Thoracic aorta (tissue), 2 donors: ENCODE measurements at places on chromosomes 3 and 15.

- H3K4me3 ChIP-seq: no peak overlapping the region
- no peak for DNase-seq
- H3K27ac ChIP-seq: no peak overlapping the region
- no peaks in the 10 kb centered on the region for H3K27me3 ChIP-seq
These were observed 3.2 kb upstream of the SENP2 start for GRCh38 chr3:185582871-185583270.

- no peak overlapping the region for H3K4me3 ChIP-seq
- no peak overlapping the region for H3K27ac ChIP-seq
- no peaks in the 10 kb centered on the region for H3K36me3 ChIP-seq
These were observed 188.8 kb downstream of the FEZF2 start for GRCh38 chr3:62184559-62184958.

- DNase-seq: no peak
- peak overlapping the region; percentile 93 for H3K27ac ChIP-seq
- no peaks in the 10 kb centered on the region for H3K36me3 ChIP-seq
- no peaks in the 10 kb centered on the region for H3K27me3 ChIP-seq
- H3K4me3 ChIP-seq: peak overlapping the region; percentile 99
These were observed 369 bp upstream of the U2SURP start for GRCh38 chr3:143001034-143001368.

- no peak overlapping the region for H3K4me3 ChIP-seq
- no peak for DNase-seq
- H3K27ac ChIP-seq: no peak overlapping the region
- no peaks in the 10 kb centered on the region for H3K36me3 ChIP-seq
These were observed 14.2 kb downstream of the ZNF80 start for GRCh38 chr3:114223143-114223542.

DNA sequence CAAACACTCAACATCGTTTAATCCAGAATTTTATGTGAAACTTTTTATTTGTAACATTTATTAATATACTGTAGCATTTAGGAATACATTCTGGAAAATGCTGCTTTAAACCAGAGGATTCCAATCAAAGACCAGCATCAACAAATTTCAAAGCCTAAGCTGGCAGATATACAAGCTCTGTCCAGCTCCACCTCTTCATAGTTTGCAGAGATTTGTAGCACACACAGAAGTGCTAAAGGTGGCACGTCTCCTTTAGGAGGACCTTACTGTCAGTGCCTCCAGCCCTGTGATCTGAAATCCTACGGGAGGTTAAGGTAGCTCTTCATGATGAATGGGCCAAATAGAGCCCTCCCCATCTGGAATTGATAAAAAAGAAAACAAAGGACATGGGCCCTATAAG, 329.7 kb upstream of the NECTIN3 start:
- no peaks in the 10 kb centered on the region for H3K4me1 ChIP-seq
- no peaks in the 10 kb centered on the region for H3K27me3 ChIP-seq
- no peak overlapping the region for H3K27ac ChIP-seq
- H3K4me3 ChIP-seq: no peak overlapping the region
- H3K36me3 ChIP-seq: no peaks in the 10 kb centered on the region

DNA sequence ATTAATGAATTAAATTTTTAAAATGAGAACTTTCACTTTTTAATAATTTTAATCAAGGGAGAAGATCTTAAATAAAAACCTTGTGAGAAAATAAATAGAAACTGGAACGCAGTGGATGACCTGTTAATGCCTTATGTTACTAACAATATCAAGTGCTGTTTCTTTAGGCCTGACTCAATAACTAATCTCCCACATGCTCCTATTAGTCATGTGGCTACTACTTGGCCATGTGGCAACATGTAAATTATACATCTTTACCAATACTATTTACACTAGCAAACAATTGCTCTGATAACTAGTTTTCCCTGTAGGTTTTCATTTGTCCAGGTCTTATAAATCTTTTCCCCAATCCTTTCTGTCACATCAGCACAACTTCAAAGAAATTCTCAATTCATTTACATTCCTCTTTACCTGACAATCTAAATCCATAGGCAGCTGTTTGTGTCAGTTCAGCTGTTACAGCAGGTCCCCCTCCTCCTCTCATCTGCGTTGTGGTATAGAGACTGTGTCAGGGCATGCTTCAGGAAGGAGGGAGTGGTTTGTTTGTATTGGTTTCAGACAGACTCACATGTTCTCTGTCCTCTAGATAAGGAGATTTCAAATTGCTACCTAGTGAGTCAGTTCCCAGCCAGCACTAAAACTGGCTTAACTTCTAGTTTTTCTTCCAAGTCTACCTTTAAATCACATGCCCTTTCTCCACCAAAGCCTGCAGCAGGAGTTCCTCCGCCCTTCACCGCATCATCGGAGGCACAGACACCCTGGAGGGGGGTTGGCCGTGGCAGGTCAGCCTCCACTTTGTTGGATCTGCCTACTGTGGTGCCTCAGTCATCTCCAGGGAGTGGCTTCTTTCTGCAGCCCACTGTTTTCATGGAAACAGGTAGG, 11.3 kb upstream of the C3orf52 start:
- H3K4me3 ChIP-seq: no peak overlapping the region
- no peak for DNase-seq
- no peaks in the 10 kb centered on the region for H3K27me3 ChIP-seq
- H3K27ac ChIP-seq: peak overlapping the region; percentile 29
